ENCODE measurements at places on chromosomes 1 and 21. TPM values are rescaled to one million over a fixed set of nuclear protein-coding genes. Genes with fewer than 3 reads are reported as not detected.

Gene MROH9
- not detected for total RNA-seq

Gene MAGI3
- 4.6 TPM for total RNA-seq

Gene MYOG
- total RNA-seq: not detected

Gene RSPH1
- total RNA-seq: 0.08 TPM

Gene ITGB2
- 1.8 TPM for total RNA-seq

Gene OR2T33
- total RNA-seq: 0.32 TPM

Gene SYDE2
- total RNA-seq: 2.0 TPM

Gene NR5A2
- 0.37 TPM for total RNA-seq

Gene TRIM67
- total RNA-seq: not detected

Gene FAM3B
- 0.16 TPM for total RNA-seq

Gene MRAP
- not detected for total RNA-seq

Gene PADI4
- not detected for total RNA-seq

Gene SUSD4
- total RNA-seq: 0.13 TPM

Gene TMEM201
- total RNA-seq: 19.8 TPM

Gene CAMK2N1
- 6.0 TPM for total RNA-seq

Gene CYB5RL
- total RNA-seq: 3.0 TPM

Gene ATP6V1G3
- total RNA-seq: not detected

Gene FNDC10
- total RNA-seq: 3.6 TPM

Gene HHIPL2
- total RNA-seq: 1.6 TPM

Gene MPZ
- total RNA-seq: 6.9 TPM

Gene ANGPTL1
- 0.53 TPM for total RNA-seq

Gene RGS16
- total RNA-seq: 11.6 TPM

Gene B3GALT2
- 2.1 TPM for total RNA-seq

Gene DIO1
- total RNA-seq: not detected

Gene GNG12
- 97.5 TPM for total RNA-seq

Gene SAMD11
- total RNA-seq: 7.6 TPM

Gene PLPP3
- 9.6 TPM for total RNA-seq

Gene TMPRSS2
- 0.19 TPM for total RNA-seq

Gene DHRS3
- 143 TPM for total RNA-seq
